ENCODE measurements at places on chromosomes 1 and 21.

DNA sequence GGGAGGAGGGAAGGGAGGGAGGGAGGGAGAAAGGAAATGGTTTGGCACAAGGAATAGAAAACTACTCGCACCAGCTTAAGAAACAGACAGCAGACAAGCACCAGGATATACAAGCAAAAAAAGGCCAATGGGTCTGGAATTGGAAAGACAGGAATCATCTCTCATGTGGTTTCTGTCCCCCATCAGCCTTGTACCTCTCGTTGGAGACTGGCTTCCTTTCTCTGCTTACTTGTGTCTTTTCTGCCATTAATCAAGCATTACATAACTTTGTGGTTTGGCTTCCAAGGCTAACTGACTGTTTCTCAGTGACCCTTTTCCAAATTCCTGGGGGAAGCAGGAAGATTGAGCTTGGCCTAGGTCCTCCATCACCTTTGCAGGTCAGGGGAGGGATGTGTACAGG lies 11.8 kb upstream of the RALGPS2 start:
- DNase-seq = no peak

GRCh38 chr1:187283984-187284383 lies 455.2 kb downstream of the PLA2G4A start:
- DNase-seq = no peak

DNA sequence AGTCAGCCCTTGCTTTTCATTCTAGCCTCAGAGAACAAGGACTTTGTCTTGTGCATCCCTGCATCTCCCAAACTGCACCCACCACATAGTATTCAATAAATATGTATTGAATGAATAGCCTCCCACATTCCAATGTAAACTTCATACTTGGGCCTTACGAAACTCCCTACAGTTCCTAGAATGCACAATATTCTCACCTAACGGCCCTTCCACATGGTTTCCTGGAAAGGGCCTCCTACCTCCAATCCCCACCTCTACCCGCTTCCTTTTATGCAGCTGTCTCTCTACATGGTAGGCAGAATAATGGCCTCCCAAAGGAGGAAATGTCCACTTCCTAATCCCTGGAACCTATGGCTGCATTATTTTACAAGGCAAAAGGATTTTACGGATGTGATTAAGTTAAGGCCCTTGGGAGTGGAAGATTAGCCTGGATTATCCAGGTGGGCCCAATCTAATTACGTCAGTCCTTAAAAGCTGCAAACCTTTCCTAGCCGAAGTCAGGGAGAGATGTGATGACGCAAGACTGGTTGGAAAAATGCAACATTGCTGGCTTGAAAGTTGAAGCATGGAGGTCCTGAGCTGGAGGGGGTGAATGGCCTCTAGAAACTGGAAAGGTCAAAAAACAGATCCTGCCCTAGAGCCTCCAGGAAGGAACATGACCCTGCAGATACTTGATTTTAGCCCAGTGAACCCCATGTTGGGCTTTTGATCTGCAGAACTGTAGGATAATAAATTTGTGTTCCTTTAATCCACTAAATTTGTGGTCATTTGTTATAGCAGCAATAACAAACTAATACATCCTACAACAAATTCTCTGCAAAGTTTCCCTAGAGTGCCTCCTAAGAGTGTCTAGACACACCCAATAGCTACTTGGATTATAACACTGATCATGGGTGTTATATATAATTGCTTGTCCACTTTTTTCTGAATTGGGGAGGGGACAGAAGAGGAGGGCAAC lies 5.2 kb upstream of the PIK3C2B start:
- no peak for DNase-seq

DNA sequence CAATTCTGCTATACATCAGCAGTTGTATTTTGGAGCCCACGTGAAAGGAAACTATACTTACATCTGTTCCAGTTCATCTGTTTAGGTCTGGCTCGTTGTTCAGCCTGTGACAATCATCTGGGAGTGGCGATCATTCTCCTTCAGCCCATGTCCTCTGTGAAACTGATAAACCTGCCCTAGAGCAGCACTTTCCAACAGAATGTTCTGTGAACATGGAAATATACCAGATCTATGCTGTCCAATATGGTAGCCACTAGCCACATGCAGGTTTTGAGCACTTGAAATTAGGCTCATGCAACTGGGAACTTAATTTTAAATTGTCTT lies 24.5 kb upstream of the COQ8A start:
- DNase-seq = no peak
